ENCODE measurements at places on chromosomes 4 and X.

GRCh38 chr4:186758929-186759682 is 35.5 kb upstream of the FAT1 start:
- no peak for DNase-seq

- DNase-seq: no peak
Observed at GRCh38 chr4:164997941-164998340, 20.5 kb upstream of the TRIM61 start.

GRCh38 chr4:13700021-13700857 is 72.7 kb upstream of the BOD1L1 start:
- DNase-seq: no peak

GRCh38 chr4:39527296-39528060 is at the start of gene UGDH:
TSS of gene UGDH (minus strand) at chr4:39527439. CDS start at chr4:39521512, 5,927 bp downstream.
- peak; percentile 88 for DNase-seq

DNA sequence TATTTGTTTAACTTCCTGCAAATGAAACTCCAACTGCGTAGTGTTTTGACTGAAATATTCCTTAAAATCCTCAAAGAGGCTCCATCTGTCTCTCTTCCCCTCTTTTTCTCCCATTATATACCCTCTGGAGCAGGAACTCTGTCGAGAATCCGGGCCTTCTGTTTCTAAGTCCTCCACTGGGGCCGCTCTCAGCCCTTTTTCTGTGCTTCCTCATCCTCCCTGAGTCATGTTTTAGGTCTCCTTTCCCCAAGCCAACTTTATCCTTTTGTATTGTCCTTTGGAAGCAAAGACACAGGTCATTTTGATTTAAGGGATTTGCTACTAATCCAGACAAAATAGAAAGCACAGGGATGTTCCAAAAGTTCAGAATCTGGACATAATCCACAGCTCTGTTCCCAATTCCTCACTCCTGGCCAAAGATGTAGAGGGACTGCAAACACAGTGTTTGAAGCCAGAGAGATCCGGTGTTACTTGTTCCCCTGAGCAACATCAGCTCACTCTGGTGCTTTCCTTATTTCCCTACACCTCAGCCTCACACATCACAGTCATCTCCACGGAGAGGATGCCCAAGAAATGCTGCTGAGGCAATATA is 131.0 kb upstream of the KLF3 start:
- no peak for DNase-seq

DNA sequence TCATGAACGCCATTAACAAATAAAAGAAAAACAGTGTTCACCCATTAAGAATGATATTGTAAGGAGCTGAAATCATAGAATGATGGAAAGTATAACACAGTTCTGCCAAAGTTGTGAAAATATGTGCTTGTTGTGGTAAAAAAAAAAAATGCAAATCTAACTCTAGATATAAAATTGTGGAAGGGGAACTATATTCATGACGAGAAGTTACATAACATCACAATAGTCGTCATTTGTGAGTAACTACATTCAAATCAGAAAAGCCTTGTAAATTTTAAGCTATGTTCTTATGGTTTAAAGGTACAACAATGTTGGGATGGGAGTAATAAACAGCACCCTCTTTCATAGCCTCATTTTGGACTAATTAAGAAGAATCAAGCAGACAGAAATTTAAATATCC is 57.6 kb upstream of the PRDM8 start:
- no peak for DNase-seq

DNA sequence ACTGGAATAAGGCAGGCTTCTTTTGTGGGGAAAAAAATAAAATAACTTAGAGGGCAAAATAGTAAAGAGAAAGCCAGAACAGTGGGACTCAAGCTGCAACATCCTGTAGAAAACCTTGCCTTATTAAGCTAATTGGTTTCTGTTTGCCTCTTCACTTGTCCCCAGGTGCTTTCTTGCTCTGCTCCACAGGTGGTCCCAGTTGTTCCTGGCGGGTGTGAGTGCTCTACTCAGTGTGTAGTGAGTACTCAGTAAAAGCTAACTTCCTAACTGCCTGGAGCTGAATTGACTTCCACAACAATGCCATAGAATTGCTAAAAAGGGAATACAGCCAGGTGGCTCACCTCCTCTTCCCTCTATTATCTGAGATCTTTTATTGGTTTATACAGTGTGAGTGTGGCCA is 930.2 kb downstream of the C4orf33 start:
- peak; percentile 90 for DNase-seq

- DNase-seq: no peak
Observed at GRCh38 chrX:116490104-116490503, 27.3 kb upstream of the CT83 start.

DNA sequence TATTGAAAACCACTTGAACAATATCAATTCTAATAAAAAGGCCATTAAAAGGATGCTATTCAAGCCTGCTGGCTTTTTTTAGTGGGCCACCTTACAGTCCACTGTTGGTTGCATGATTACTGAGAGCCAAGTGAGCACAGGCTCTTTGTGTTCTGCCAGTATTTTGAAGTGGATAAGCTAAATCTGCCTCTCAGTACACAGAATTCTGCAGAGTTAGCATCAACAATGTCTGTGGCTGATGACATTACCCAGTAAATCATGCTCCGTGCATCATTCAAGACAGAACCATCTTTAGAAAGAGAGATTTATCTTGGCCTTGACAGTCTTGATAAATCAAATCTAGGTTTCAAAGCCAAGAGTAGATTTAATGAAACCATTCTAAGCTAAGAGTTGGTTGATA is 119.0 kb upstream of the GNPDA2 start:
- DNase-seq: no peak

GRCh38 chr4:137674066-137674465 is 141.8 kb upstream of the PCDH18 start:
- DNase-seq: no peak

- no peak for DNase-seq
Observed at GRCh38 chrX:121836000-121836399, 788.6 kb downstream of the GLUD2 start.

DNA sequence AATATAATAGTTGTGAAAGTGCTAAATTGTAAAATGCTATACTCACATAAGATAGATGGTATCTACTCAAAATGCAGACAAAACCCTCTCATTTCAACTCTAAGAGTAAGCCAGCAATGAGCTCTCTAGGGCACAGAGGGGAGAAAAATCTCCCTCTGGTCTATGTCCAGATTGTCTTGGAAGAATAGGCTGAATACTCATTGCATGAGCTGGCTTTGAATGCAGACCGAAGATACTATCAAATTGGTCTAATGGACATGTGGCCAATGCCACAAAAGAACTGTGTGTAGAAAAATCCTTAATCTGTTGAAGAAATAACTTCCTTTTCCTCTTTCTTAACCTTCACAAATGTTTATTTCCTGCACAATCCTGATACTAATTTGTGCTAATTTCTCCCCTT is 3.5 kb downstream of the ZXDA start:
- no peak for DNase-seq

DNA sequence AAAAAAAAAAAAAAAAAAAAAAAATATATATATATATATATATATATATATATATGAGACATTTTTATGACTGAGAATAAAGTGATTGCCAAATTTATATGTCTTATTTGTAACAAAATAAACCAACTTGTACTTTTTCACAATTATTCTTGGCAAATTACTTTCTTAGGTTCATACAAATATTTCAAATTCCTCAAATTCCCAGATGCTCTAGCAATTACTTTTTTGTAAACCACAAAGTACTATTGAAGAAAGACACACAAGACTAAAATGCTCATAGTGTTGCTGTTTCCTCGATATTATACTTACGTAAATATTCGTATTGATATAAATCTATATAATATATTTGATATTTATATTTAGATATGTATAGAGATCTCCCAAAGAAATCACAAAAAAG is 390.0 kb downstream of the FAT4 start:
- no peak for DNase-seq

DNA sequence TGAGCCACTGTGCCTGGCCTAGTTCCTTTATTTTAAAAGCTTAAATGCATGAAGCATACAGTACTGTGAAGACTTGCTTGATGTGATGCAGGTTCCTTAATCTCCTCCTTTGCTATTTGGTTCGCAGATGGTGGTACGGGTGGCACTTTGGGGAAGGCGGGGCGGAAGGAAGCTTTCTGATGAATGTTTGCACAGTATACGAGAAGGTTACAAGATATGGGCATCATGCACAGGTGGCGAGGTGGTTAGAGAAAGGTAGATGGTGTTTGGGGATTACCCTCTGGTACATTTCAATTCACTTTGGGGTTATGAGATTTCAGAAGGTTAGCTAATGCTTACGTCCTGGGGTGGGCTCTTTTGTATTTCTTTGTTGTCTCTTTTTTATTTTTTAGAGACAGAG is 17.2 kb downstream of the RHOH start:
- DNase-seq: no peak

Data from NT2/D1 (cell line).